GM10248 (cell line): ENCODE measurements at places on chromosomes 2 and 18.

- DNase-seq = no peak
These were observed 140.6 kb downstream of the UPP2 start for GRCh38 chr2:158242280-158242679.

- peak; percentile 79 for DNase-seq
These were observed 5.0 kb downstream of the NT5DC4 start for GRCh38 chr2:112725545-112726457.

- DNase-seq = no peak
These were observed 2.3 kb upstream of the TFCP2L1 start for GRCh38 chr2:121287146-121287798.

DNA sequence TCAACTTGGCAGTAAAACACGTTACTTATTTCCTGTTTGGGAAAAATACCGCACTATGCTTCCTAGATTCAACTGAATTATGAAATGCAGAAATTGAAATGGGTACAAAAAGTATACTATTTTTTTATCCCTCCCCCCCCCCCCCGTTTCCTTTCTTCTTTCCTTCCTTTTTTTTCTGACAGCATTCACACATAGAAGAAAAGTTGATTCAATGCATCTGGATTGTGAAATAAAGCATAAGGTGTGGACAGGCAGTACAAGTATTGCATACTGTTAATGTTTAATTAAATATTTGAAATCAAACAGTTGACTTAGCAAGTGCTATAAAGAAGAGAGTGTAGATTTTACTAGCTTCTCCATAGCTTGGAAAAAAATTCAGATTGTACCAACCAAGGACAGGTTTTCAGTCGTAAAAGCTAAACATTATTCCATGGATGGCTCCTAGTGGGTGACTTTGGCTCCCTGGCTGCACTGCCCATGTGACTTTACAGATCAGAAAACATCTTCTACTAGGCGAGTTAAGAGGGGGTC lies 21.6 kb upstream of the AGFG1 start:
- DNase-seq = no peak

DNA sequence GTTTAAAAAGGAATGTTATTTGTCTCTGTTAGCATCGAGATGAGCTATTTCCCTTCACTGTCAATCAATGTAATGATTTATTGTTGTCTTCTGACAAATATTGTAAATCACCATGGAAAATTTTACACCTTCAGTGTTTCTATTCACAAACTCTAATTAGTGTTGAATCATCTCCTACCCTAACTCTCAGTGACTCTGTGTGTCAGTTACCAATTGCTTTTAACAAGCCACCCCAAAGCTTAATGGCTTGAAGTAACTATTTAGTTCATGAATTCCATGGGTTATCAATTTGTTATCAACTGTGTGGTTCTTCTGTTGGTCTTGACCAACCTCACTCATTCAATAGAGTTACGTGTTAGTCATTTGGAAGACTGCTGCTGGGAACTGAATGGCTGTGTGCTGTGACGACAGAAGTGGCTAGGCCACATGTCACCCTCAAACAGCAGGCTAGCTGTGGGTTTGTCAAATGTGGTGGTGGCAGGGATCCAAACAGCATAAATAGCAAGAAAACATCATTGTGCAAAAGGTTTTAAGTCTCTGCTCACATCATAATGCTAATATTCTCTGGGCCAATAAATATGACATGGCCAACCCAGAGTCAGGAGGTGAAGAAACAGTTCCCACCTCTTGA lies 910.8 kb upstream of the CDH2 start:
- no peak for DNase-seq
